Activated naive CD4-positive, alpha-beta T cell treated with anti-CD3 and anti-CD28 coated beads, Interleukin-2, amount 50 U/mL, for 16 hours (primary cell): ENCODE measurements at places on chromosomes 6 and 20.
A peak's percentile ranks its signal among the peaks of the same experiment; 100 is the strongest.

- DNase-seq: peak; percentile 47
These were observed 6.7 kb downstream of the PRDM13 start for GRCh38 chr6:99613409-99613704.

GRCh38 chr6:129730477-129731165 lies 20.6 kb upstream of the ARHGAP18 start:
- no peak for DNase-seq

- no peak for DNase-seq
These were observed 84.6 kb downstream of the ID4 start for GRCh38 chr6:19921786-19922185.

DNA sequence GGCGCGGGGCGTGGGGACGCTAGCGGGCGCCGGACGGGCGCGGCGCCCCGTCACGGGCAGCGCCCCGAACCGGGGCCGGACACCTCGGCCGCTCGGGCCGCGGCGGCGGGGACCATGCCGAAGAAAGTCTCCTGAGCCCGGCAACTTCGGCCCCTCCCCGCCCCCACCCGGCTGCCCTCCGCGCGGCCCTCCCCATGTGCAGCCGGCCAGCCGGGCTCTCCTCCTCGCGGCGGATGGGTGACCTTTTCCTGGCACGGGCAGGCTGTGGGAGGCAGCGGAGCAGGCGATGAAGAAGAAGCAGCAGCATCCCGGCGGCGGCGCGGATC lies 278 bp downstream of the UST start:
- no peak for DNase-seq

DNA sequence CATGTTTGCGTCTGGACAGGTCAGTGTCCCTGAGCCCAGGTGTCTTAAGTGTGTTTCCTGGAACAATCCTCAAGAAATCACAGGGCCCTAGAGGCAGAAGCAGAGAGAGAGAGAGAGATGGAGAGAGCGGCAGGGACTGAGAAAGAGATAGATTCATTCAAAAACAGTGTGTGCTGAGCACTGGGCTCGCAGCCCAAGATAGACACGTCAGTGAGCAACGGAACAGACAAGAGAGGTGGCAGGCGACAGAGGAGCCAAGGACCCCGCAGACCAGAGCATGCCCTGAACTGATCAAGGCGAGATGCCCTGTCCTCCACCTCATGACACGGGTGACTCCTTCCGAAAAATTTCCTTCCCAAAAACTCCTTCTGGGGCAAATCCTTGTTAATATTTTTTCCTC lies 362.0 kb upstream of the SULF2 start:
- no peak for DNase-seq

DNA sequence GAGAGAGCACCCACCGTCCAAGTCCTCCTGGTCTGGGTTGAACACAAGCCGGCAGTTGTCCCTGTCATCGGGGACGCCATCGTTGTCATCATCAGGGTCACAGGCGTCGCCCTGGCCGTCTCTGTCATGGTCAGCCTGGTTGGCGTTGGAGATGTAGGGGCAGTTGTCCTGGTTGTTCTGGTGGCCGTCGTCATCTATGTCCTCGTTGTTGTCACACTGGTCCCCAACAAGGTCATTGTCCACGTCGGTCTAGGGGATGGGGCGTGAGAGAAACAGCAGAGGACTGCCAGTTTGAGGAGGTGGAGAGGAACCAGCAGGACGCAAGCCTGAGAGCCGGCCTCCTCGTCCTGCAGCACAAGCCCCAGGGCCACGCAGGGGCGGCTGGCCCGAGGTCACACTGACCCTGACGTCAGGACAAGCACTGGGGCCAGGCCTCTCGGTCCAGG lies 28.5 kb downstream of the THBS2 start:
- DNase-seq: no peak

DNA sequence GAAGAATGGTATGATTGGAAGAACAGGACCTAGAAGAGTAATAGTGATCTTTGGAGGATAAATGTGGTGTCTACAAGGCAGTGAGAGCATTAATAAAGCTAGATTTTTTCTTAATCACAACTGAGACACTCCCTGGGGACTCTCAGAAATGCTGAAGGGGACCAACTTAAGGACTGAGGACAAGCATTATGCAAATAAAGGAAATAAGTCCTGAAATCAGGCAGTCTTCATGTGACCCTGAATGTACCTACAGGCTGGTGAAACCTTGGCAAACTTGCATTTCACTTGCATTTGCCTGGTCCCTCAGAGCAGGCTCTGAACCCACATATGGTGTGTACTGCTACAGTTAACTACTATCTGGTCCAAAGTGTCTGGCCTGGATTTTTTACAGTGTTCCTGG lies 19.3 kb upstream of the TTK start:
- no peak for DNase-seq

DNA sequence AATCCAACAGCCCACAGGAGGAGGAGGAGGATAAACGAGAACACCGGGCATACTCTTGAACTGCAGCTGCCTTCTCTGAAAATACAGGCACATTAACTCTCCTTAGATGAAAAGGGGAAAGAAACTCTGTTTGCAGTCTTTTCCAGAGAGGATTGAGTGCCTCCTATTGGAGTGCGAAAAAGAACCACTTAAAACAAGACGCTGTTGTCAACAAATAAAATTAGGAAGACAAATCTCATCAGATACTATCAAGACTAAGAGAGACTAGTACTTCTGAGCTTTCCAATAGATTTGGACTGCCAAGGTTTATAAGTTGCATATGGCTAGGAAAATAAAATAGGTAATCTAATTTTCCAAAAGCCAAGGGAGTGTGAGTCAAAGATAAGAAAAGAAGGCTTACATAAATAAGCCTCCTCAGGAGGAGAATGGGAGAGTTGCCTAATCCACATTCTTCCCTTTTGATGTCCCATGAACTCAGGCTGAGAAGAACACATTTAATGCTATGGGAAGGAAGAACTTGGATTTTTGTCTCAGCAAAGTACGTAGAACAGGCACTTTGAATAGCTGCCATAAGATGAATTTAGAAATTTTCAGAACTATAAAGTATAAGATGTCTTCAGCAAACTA lies 154.7 kb downstream of the ARHGAP18 start:
- DNase-seq: no peak

GRCh38 chr6:61977947-61978346 lies 308.1 kb downstream of the KHDRBS2 start:
- no peak for DNase-seq

DNA sequence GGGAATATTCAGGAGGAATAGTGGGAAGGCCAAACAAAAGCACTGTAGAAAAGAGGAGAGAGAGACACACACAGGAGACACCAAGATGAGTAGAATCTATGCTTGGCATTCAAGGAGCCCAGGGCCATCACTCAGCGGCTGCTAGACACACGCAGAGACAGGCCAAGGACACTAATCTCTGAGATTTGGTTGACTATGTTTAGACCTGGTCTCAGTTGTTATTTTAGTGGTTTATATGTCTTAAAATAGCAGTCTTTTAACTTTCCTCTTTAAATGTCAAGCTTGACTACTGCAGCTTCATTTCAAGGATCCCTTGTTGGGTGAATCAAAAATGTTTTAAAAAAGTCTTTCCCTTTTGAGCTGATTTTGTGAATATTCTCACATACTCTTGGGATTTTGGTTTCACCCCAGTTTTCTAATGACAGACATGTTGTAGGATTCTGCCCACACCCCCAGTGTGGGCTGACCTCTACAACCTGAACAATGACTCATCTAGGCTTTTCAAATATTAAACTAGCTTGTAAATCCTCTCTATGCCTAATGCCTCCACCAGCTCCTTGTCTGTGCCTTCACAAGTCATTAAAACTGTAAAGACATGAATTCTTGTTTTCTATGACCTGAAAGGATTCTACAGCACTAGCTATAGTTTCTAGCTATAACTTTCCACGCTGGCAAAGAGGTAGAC lies 142.7 kb upstream of the EXOC2 start:
- DNase-seq: no peak

DNA sequence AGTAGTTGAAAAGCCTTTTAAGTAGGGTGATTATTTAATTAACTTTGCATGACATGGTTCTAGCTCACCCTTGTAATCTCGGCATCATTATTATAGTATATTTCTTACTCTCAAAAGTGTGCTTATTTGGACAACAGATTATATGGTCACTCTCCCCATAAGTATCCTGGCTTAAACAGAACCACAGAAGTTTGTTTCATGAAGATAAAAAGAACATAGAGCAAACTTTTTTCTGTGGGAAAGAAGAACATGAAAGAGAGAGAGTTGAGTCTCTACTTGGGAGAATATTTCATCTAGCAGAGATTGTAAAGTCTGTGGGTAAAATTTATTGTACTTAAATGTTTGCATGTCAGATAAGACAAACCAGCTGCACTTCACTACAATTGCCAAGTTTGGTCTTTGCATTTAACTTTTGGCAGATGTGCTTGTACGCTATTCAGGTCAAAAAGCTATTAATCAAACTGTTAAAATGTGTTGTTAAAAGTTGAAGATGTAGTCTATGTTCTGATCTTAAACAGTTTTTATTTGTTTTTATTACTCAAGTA lies 33.4 kb upstream of the PRIM2 start:
- DNase-seq: no peak

DNA sequence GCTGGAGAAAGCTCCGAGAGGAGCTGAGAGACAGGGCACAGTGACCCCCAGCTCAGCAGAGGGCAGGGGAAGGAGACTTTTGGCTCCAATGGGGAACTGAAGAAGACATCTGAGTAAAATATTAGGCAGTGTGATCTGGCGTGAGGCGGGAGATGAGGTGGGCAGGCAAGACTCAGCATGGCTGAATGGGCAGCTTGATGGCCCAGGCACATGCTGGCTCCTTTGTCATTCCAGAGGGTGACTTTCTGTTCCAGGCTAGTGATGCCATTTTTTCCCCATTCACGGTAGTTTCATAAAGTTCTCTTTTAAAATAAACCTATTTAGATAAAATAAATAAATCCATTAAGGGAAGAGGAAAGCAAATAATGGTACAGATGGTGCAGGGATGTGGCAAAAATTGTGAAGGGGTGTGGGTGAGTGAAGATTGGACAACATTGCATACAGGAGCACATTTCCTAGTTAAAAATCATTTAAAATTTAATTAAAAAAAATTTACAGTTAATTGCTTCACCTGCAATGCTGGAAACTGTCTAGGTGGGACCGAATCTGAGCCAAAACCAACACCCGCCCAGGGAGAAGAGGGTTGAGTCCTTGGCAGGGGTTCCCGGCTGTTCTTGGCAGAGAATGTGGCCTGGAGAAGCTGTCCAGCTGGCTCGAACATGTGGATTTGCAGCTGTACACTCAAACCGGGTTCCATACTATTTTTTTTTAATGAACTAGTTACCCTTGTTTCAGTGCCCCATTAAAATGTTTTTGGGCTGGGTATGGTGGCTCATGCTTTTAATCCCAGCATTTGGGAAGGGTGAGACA lies 41.7 kb upstream of the PRELID3B start:
- DNase-seq: no peak

DNA sequence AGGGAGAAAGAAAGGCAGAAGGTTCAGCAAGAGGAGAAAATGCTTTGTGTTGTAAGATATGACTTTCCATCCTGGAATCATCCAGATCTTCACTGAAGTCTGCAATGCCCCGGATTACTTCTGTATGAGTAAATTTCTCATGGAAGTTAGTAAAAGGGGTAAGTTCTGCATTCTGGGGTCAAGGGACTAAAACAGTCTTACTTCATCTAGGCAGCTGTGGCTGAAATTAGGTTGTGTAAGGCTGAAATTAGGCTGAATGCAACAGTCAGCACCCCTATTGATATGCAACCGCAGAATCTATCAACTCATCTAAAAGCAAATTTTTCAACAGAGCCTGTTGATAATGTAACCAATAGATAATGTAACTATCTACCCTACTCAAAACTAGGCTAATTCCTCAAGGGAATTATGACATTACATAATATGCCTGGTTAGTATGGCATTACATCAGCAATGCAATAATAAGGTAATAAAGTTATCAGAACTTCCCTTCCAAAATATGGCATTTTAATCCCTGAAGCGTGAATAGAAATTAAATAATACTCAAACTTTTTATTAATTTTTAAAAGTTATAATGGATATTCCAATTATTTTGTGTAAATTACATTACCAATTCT lies 671.7 kb upstream of the CITED2 start:
- DNase-seq: no peak

DNA sequence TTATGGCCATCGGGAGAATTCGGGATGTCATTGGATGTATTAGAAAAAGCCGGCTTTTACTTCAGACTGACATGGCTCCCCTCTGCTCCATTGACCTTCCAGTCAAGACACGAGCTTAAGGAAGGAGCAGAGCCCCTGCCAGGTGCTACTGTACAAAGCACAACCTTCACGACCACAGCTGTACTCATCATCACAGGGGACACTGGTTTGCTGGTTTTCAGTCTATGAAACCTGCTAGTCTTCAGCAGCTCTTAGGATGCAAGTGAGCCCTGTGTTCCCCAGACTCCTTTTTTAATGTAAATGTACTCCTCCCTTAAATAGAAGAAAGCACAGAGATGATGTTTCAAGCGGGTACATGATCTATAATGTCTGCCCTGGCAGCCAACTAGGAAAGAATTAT lies 1.9 kb upstream of the TRAPPC3L start:
- DNase-seq: no peak

GRCh38 chr20:3128275-3128984 lies 31.2 kb downstream of the FASTKD5 start:
- no peak for DNase-seq

DNA sequence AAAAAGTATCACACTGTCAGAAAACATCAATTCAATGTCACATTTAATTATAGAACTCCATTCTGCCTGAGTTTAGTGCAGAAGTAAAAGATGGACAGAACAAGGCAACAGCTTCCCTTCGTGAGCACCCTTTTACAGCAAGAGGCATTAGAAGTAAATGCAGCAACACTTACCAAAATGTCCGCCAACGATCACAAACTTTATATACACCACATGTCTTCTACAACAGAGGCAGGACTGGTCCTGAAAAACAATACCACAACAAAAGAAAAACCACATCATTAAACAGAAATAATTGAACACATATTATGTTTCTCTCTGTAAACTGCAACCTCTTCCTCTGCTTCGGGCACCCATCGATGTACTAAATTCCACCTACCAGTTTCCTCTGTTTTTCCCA lies 92.9 kb downstream of the FYN start:
- no peak for DNase-seq

DNA sequence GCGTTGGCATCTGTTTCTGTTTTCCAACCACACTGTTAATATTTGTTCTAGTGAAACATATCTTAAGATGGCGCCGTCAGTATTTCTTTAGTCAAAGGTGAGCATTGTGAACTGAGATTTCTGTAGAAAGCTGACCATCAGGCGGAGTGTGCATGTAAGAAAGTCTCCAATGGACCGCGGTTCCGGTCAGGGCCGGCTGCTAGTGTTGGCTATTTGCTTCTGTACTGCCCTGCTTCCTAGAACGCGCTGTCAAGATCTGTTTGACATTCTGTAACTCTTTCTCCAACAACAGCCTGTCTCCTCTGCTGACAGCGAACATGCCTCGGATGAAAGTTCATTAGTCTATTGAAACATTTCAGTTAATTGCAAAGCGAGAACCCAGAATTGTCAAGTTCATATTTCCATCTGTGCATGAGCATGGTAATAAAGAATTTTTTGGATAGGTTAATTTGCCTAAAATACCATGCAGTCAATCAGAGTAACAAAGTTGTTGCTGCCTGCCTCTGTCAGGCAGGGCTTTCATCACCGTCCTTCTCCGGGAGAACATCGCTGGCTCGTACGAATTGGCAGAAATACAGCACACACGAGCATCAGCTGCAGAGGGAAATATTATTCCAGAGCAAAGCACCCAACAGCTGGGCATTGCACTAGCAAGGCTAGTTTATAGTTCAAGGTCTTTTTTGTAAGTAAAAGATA lies 369.1 kb downstream of the CDH4 start:
- DNase-seq: no peak
